Activated naive CD4-positive, alpha-beta T cell treated with anti-CD3 and anti-CD28 coated beads, Interleukin-2, amount 10 ng/mL, durations not matched to agents 5 hours and 36 hours (primary cell): ENCODE measurements at places on chromosomes 12 and 14. TPM values are rescaled to one million over a fixed set of nuclear protein-coding genes. Genes with fewer than 3 reads are reported as not detected.

Gene LYZ
- 0.14 TPM for total RNA-seq

Gene KRT85
- not detected for total RNA-seq

Gene TMEM30B
- total RNA-seq, result 0.39 TPM

Gene ITGA5
- total RNA-seq, result 97.7 TPM

Gene RNF212B
- total RNA-seq, result not detected
